ENCODE measurements at places on chromosomes 3 and 15. TPM values are rescaled to one million over a fixed set of nuclear protein-coding genes. Genes with fewer than 3 reads are reported as not detected.

DNA sequence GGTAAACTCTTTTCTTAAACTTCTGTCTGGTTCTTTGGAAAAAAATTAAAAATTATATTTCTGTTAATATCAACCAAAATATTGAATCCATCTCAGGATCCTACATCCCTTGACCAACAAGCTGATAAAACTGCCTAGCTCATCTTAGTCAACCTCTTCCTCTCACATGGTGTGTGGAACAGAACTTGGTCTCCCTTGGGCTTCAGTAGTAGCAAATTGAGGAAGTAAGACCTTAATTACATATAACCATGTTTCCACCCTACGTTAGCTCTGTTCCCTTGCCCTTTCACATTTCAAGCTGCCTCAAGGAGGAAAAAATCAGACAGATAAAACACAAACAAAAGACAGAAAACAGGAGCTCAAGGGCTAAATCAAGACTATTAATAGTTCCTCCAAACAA, 116.4 kb downstream of the GREM1 start:
- no peak for DNase-seq

DNA sequence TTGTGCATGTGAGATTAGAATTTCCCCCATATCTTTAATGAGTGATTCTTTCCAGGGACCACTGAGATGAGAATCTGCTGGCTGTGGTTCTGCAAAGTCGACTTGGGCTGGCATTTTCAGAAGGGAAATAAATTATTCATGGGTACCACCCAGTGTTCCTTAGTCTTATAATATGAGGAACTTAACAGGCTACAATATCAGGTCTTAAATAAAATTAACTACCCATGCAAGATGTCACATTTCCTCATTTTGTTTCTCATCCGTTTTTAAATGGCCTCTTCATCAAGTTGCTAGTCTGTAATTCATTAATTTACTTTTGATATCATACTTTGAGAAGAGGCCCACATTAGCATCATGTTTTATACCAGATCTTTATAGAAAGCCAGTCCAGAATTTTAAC, 58.3 kb upstream of the SKOR1 start:
- no peak for DNase-seq

- no peak for DNase-seq
Measured at GRCh38 chr3:30259730-30260129, 346.7 kb upstream of the TGFBR2 start.

DNA sequence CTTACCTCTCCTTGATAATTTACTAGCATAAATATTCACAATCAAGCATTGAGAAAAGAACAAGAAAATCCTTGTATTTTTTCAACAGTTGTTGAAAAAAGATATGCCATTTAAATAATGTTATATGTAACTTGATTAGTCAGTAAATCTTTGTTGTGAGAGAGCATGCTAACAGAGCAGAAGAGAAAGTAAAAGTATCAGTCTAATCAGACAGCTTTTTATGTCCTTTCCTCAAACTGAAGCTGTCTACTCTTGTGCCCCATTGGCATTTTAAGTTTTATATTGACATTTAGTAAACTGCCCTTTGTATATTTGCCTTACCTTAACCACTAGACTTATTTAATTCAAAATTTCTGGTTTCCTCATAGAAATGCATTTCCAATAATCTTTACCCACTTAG, 668.7 kb downstream of the OTOL1 start:
- DNase-seq: no peak

GRCh38 chr15:63165166-63165859, 8.0 kb upstream of the RPS27L start:
- DNase-seq: no peak

- DNase-seq: peak; percentile 66
Measured at GRCh38 chr3:182979674-182980191, 605 bp downstream of the DCUN1D1 start.

GRCh38 chr3:127816783-127817405, 5.4 kb downstream of the MGLL start:
- no peak for DNase-seq

DNA sequence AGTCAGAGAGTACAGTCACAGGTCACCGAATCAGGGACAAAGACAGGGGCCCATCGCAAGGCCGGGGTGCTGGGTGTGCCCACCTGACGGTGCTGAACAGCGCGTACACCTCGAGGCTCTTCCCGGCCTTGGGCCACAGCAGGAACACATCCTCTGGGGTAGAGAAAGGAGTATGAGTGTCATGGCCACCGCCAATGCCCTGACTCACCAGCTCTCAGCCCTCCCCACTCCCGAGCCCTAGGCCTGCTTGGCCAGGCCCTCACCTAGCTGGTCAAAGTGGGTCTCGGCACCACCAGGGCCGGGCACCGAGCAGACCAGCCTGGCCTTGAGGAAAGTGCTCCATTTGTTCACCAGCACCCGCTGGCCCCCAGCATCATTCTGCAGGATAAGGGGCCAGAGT, 4.2 kb downstream of the SEMA3G start:
- DNase-seq: no peak

GRCh38 chr3:13494463-13495350, 14.6 kb downstream of the HDAC11 start:
- peak; percentile 62 for DNase-seq

DNA sequence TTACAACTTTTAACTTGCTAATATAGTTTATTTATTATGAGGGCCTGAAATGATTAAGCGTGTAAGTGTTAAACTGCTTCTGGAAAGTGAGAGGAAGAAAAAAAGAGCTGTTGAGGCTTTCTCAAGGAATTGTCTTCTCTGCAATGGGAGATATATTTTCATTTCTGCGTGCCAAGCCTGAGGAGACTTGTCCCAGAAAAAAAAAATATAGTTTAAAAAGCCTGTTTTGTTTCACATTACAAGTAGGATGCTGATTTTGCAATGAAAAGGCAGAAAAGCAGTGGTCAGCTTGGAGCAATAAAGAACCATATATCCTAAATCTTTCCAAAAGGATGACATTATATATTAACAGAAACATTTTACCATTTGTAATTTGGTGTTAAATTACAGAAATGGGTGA, 115.5 kb downstream of the GMNC start:
- no peak for DNase-seq

DNA sequence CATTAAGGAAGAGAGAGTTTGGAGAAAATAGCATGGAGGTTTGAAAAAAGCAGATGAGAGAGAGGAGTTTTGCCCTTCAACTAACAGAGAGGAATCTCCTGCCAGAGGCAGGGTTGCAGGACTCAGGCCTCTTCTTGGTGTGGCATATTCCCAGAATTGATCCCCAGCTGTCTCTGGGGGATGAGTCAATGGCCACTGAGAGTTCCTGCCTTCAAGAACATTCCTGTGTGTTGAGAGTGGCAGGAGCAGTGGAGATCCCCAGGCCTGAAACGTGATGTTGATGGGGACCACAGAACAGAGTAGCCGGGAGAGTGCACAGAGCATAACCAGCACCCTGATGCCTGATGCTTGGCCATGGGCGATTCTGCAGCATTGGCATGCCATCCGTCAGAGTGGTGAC, 348.4 kb upstream of the THBS1 start:
- DNase-seq: no peak

DNA sequence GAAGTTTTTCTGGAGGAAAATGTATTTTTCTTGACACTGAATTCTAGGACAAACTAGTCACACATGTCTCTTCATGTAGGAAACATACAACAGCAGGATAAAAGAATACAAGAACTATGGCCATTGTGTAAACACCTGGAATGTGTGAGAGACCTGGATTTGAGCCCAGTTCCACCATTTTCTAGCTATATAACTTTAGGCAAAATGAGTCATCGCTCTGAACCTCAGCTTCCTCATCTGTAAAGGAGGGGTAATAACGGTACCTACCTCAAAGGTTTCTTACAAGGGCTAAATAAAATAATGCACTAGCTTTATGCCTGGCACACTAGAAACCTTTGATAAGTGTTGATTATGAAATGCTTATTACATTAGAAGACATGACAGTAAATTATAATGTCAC, 57.8 kb downstream of the RIOX2 start:
- DNase-seq: no peak

- DNase-seq: no peak
Measured at GRCh38 chr15:39336926-39337325, 244.0 kb upstream of the THBS1 start.

Gene CPLX3
- polyA plus RNA-seq: 13.3 TPM

Gene KLF15
- 36.2 TPM for polyA plus RNA-seq

Gene PARP9
- polyA plus RNA-seq: 9.2 TPM

Gene FSIP1
- polyA plus RNA-seq: 0.16 TPM

Gene GPR27
- polyA plus RNA-seq: 1.2 TPM

Gene WNT7A
- polyA plus RNA-seq: not detected

Gene CSNK1G1
- 2.3 TPM for polyA plus RNA-seq

Gene ZBTB47
- polyA plus RNA-seq: 99.5 TPM

Gene KBTBD12
- 4.3 TPM for polyA plus RNA-seq
